ENCODE measurements at places on chromosomes 3 and 15. TPM values are rescaled to one million over a fixed set of nuclear protein-coding genes. Genes with fewer than 3 reads are reported as not detected.

DNA sequence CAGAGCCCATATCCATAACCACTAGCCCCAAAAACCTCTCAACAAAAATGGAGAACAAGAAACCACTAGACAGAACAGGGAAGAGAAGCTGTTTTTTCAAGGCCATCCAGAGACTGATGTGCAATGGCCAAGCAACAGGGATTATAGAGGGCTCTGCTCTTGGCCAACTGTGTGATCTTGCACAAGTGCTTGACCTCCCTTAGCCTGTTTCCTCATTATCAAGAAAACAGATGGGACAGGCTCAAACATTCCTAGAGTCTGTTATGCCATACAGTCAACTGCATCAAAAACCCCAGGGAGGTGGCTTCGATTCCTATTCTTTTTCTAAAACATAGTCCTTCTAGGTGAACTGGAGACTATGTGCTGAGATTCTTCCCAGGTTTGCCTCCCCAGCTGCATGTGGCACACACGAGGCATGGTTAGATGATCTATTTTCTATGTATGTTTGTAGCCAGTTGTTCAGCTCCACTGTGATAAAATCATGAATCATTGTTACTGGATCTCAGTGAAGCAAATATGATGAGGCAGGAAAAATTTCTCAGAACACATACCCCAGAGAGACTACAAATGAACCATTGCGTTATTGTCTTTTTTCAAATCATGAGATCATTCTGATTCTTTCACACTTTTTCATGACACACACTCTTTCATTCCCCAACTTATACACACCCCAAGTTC lies 132.9 kb upstream of the TGFBR2 start:
- no peak overlapping the region for H3K4me3 ChIP-seq
- H3K27ac ChIP-seq: no peak overlapping the region
- H3K27me3 ChIP-seq: no peaks in the 10 kb centered on the region
- DNase-seq: no peak

GRCh38 chr3:196632046-196632751 lies 7.3 kb upstream of the NRROS start:
- DNase-seq: no peak
- peaks cover 84% of the 10 kb centered on the region for H3K4me1 ChIP-seq
- no peaks in the 10 kb centered on the region for H3K27me3 ChIP-seq
- H3K27ac ChIP-seq: peak overlapping the region; percentile 98

GRCh38 chr3:156174229-156174847 lies 54.0 kb downstream of the KCNAB1 start:
- no peak overlapping the region for H3K4me3 ChIP-seq
- H3K4me1 ChIP-seq: no peaks in the 10 kb centered on the region
- DNase-seq: no peak

DNA sequence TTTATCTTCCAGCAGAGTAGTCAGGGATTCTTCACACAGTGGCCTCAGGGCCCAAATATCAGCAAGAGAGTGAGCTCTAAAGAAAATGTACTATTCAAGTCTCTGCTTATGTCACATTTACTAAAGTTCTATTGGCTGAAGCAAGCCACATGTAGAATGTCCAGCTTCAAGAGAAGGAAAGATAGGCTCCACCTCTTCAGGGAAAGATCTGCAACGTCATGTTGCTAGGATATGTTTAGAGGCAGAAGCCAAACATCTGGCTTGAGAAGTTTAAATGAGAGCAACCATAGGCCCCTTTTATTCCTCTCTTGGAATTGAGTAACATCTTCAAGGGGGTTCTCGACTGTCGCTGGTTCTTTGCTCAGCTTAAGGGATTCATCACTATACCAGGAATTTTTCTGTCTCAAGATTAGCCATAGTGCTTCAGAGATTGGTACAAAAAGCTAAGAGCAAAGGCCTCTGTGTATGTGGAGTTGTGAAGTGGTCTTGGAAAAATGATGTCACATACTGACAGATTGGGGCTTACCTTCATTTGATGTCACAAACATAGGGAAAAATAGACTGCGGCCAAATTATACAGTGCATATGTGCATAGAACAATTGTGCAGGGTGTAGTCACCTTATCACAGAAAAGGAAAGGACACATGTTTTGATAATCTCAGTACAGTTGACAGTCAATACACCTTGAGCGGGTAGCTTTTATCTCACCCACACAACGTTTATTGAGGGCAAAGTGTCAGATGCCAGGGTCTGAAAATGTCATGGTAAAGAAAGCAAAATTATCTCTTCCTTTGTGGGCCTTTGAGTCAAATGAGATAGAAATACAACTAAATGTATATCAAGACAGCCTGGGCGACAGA lies 11.3 kb upstream of the THRB start:
- H3K36me3 ChIP-seq: no peaks in the 10 kb centered on the region
- no peak overlapping the region for H3K27ac ChIP-seq
- no peaks in the 10 kb centered on the region for H3K27me3 ChIP-seq
- H3K4me1 ChIP-seq: no peaks in the 10 kb centered on the region
- DNase-seq: no peak

GRCh38 chr15:67024314-67024997 lies 40.9 kb upstream of the SMAD3 start:
- no peak overlapping the region for H3K4me3 ChIP-seq
- peak overlapping the region; percentile 65 for H3K27ac ChIP-seq
- H3K27me3 ChIP-seq: no peaks in the 10 kb centered on the region
- peaks cover 22% of the 10 kb centered on the region for H3K4me1 ChIP-seq
- DNase-seq: no peak
- no peaks in the 10 kb centered on the region for H3K36me3 ChIP-seq

- H3K36me3 ChIP-seq: no peaks in the 10 kb centered on the region
- no peaks in the 10 kb centered on the region for H3K27me3 ChIP-seq
- no peak for DNase-seq
- no peaks in the 10 kb centered on the region for H3K4me1 ChIP-seq
Measured at GRCh38 chr3:52518723-52519444, 14.8 kb downstream of the NT5DC2 start.

Gene KBTBD12
- total RNA-seq: 0.42 TPM

Data from thymus (tissue), 14 donors.